ENCODE measurements at places on chromosomes 13 and 19. TPM values are rescaled to one million over a fixed set of nuclear protein-coding genes. Genes with fewer than 3 reads are reported as not detected.
A peak's percentile ranks its signal among the peaks of the same experiment; 100 is the strongest.

- no peak for DNase-seq
Measured at GRCh38 chr19:1123885-1124677, 20.3 kb downstream of the GPX4 start.

DNA sequence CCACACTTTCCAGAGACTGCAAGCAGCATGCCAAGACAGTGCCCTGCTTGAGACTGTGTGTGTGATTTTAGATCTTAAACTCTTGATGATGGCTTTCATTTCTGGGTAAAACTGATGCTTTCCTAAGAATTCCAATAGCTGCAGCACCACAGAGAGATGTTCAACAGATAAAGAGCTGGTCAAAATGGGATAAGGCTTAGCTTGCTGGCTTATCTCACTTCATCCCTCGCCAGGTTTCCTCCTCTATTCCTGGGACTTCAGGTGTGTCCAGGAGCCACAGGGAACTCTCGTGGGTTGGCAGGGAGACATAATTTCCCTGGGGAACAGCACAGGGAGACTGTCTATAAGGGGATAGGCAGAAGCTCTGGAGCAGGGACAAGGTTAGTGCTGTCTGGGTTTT is 137.3 kb downstream of the KCTD15 start:
- no peak for DNase-seq

DNA sequence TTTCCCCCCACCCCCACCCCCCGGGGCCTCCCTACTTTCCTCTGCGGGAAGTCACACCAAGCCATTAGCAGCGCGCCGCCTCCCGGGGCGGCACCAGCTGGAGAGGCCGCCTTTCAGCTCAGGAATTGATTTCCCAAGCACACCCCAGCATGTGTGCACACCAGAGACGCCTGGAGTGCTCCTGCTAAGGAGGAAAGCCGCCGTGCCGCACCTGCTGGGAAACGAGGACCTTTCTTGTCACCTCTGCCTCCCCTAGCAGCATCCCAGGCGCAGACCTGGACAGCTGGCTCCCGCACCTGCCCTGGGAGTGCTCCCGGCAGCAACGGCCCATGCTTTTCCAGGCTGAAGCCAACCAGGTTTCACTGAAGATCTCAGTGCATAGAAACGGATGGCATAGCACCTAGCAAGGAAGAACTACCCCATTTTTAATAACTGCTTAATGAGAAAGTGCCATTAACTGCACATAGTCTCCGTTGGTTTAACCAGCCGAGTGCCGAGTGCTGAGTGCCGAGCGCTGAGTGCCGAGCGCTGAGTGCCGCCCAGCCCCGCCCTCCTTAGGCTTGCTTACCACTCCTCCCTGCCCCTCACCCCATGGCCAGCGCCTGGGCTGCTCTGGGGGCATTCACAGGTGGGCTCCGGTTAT is 165.0 kb downstream of the USP12 start:
- DNase-seq = no peak

GRCh38 chr19:45901432-45901911 is 941 bp downstream of the MYPOP start:
- DNase-seq = peak; percentile 22

DNA sequence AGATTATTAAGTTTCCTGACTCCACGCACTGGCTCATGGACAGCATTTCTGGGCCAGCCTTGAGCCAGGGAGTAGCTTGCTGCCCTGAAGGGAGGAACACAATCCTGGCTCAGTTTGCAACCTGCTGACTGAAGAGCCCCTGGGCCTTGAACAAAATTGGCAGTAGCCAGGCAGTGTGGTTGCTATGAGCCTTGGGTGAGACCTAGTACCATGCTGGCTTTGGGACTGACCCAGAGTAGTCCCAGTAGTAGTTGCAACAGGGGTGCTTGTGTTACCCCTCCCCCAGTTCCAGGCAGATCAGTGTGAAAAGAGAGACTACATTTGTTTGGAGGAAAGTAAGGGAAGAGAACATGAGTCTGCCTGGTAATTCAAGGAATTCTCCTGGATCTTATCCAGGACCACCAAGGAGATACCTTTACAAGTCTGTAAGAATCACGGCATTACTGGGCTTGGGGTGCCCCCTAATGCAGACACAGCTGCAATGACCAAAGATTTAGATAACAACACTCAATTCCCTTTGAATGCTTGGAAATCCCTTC is 22.0 kb downstream of the ITGBL1 start:
- DNase-seq = peak; percentile 60

DNA sequence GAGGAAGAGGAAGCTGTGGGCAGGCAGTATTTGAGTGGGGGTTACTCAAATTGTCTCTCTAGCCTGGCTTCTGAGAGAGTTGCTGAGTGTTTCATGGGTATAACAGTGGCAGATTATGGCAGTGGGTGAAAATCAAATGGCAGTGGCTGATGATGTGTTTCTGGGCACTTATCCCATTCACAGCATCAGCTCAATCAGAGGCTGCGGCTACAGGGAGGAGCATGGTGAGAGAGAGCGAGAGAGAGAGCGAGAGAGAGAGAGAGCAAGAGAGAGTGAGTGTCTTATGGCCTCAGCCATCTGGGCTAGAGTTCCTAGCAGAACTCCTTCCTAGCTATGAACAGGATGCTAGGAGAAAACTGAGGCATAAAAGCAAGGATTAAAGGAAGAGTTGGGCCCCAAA is 178.9 kb downstream of the OLFM4 start:
- DNase-seq = peak; percentile 17

Gene CAMSAP3
- 0.89 TPM for total RNA-seq

Gene CTXN1
- total RNA-seq = 16.2 TPM
